ENCODE measurements at places on chromosomes 5 and 9.

DNA sequence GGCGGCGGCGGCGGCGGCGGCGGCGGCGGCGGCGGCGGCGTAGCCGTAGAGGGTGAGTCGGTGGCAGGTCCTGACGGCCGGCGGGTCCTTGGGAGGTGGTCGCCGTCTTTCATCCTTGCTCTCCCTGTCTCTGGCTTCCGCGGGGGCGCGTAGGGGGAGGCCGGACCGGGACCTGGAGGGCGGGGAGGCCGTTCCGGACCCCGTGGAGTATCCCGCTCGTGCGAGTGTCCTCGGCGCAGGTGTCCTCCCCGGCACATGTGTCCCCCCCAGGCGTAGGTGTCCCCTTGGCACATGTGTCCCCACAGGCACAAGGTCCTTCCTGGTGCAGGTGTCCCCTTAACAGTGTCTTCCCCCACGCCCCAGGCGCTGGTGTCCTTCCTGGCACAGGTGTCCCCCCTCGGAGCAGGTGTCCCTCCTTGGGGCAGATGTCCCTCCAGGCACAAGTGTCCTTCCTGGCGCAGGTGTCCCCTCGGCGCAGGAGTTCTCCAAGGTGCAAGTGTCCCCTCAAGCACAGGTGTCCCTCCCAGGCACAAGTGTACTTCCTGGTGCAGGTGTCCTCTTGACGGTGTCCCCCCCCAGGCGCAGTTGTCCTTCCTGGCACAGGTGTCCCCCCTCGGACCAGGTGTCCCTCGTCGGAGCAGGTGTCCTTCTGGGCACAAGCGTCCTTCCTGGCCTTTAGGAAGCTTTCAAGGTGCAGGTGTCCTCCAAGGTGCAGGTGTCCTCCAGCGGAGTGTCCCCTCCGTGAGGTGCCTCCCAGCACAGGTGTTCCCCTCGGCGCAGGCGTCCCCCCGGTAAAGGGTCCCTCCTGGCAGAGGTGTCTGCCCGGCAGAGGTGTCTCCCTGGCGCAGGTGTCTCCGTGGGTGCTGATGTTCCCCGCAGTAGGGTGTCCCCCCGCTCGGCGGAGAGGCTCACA lies 519 bp downstream of the EXOC3 start:
- DNase-seq, result peak; percentile 57

- no peak for DNase-seq
Observed at GRCh38 chr5:132256783-132257130, 739 bp upstream of the PDLIM4 start.

GRCh38 chr5:108311682-108312081 lies 70.2 kb downstream of the FBXL17 start:
- DNase-seq, result no peak

GRCh38 chr9:84694248-84694647 lies 24.7 kb downstream of the NTRK2 start:
- no peak for DNase-seq

GRCh38 chr9:16591092-16591491 lies 279.4 kb downstream of the BNC2 start:
- DNase-seq, result no peak

- no peak for DNase-seq
Observed at GRCh38 chr5:83741571-83741970, 20.9 kb upstream of the HAPLN1 start.

DNA sequence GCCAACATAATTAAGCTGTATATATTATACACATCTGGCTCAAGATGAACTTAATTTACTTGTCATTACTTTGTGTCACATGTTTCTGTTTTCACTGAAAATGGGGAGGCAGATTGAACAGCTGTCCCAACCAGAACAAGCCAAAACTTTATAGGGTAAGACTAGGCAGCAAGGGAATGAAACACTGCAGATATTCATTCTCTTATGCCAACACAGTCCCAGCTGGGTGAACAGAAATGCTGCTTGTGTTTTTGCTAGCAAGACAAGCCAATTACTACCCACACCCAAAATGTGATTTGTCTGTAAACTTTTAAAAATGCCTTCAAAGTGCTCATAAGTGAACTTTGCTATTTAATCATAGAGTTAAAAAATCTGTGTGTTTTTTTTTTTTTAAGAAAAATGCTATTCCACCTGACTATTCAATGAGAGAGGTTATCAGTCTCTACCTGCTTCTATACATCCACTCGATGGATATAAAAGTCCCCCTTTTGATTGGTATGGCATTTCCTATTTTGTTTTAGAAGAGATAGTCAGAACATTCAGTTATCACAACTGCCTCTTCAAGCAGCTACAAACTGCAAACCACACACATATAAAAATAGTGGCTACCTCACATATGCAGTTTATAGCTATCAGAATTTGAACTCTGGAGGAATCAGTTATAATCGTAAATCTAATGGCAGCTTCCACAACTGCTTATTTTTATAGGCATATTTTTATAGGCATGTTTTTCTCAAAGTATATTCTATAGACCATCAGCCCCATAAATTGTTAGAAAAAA lies 91.9 kb upstream of the PPP1R2B start:
- DNase-seq, result no peak

GRCh38 chr5:15004506-15004905 lies 132.9 kb upstream of the ANKH start:
- no peak for DNase-seq

DNA sequence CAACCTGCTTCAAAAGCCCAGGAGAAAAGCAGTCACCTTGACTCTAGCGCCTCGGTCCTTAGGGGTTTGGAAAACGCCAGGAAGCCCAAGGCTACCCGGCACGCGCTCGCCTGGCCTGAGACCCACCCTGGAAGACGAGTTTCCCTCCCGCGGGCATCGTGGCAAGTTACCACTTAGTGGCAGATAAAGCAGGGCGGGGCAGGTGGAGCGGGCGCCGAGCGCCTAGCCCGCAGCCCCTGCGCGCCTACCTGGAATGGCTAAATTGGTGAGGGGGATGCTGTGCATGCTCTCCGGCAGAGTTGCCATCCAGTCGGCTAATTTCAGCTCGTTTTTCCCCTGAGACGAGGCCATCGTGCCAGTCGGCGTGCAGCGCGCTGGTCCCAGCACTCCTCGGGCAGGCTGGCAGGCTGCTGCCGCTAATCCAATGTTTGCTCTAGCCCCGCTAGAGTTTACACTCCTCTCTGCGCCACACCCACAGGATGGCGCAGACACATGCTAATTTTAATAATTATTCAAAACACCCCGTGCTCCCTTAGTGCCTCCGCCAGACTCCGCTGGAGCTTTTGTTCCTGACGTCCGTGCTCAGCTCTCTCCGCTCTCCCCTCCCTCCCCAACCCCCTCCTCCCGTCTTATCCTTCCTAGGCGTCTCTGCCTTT lies at the start of gene PLCXD3:
Gene PLCXD3, minus strand, starts transcription at position 426 of the 656 bp plus-strand sequence. Its CDS starts 75 bp downstream, at position 351.
- DNase-seq, result peak; percentile 55

- no peak for DNase-seq
Observed at GRCh38 chr9:123893115-123893514, 36.8 kb downstream of the DENND1A start.

DNA sequence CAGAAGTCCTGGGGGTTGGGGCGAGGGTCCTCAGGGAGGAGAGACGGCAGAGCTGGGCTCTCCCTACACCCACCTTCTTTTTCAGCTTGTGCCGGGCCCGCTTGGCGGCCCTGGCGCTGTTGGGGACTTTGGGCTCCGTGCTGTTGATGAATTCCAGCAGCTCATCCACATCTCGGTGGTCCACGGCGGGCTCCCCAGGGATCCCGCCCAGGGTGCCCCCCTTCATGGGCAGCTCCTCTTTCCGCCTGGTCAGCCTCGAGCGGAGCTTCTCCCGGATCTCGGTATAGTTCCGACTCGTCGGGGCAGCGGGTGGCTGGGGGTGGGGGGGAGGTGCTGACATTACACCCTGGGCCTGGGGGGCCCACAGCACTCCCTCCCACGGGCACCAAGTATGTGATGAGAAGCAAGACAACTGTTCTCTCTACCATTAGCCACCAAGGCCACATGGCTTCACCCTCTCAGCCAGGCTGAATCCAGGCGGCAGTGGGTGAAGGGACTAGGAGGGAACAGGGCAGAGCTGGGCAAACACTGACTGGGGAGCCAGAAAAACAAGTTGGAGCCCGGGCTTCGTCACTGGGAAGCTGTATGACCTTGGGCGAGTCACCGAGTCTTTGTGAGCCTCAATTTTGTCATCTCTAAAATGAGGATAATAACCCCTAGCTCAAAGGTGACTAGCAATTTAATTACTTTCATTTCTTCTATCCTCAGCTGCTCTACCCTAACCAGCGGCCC lies 14.6 kb upstream of the DDX41 start:
- no peak for DNase-seq

- DNase-seq, result no peak
Observed at GRCh38 chr5:1672396-1672795, 127.2 kb downstream of the MRPL36 start.

- DNase-seq, result no peak
Observed at GRCh38 chr5:172245046-172245445, 38.5 kb downstream of the UBTD2 start.

GRCh38 chr9:129776566-129776937 lies 23.7 kb upstream of the PTGES start:
- no peak for DNase-seq

DNA sequence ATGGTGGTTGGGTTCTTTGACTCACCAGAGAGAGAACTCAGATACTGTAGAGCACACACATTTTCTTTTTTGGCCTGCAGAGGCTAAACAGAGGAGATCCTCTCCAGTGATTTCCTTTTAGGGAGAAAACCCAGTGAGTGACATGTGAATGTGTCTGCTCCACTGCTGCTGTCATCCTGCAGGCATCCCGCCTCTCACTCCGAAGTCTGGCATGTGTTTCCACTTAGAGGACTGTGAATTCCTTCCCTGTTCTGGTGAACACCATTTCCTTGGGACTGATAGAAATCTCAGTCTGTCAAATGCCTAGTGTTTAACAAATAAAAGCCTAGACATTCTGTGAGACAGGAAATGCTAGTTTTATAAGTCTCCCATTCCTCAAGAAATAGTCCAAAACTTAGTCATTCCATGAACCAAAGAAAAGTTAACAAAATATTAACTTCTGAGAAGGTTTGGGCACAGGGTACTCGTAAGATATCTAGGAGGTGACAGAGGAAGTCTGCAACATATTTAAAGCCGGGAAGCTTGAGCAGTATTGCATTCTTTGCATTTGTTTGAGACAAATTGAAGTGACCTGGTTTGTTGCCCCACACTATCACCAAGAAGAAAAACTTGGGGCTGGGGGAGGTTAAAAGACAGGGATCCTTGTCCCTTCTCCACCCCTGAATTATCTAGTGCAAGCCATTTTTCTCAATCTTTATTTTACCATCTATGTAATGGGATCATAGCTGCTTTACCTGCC lies 74.9 kb upstream of the NIPAL4 start:
- peak; percentile 50 for DNase-seq

DNA sequence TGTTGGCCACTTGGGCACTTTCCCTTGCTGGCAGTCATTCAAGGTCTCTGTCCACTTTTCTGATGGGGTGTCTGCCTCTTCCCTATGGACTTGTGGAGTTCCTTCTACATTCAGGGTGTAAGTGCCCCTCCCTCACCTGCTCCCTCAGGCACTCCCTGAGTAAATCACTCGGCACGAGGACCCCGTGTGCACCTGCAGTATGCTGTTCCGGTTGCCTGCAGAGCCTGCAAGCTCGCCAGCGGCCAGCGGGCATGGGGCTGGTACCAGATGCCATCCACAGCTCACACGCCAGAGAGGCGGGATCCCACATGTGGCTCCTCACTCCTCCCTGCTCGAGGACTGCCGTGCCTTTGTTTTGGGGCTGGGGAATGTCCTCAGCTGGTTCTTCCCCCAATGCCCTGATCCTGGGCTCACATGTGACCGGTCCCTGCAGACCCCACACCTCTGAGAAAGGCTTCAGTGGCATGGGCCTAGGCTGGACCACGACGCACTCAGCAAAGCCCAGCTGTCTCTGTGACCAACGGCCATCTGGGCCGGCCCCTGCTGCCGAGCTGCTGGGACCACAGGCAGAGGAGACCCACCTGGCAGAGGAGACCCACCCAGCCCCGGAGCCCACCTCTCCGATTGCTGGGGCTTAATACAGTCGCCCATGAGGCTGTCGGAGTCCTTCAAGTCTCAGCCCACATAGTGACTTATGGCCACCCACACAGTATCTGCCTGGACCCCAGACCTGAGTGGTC lies 46.1 kb upstream of the CLPTM1L start:
- DNase-seq, result no peak

DNA sequence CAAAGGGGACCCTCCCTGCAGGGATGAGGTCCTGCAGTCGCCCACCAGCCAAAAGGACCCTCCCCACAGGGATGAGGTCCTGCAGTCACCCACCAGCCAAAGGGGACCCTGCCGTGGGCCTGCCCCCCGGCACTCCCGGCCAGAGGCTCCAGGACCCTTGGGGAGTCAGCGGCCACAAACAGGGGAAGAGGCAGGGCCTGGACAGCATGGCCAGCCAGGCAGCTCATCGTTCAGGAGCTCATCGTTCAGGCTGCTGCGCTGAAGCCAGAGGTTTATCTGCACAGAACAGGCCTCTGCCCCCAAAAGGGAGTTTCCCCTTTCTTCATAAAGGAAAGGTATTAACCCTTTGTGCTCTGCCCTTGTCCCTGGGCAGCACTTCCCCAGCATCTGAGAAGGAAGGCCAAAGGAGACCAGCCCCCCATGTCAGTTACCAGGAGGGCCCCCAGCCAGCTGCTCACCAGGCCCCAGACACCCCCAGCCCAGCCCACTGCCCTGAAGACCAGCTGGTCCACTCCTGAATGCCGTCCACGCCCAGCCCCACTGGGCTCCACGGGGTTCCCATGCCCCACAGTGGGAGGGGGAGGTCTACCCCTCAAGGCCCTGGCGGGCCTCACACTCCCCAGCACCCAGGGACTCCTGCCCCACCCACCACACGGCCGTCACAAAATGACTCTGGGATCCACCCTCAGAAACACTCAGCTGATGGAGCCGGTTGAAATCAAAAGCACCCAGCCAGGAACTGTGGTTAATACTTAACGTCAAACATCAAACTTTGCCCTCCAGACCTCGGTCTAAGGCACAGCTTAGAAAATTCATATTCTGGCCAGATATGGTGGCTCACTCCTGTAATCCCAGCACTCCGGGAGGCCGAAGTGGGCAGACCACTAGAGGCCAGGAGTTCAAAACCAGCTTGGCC lies 6.3 kb downstream of the SLC12A7 start:
- DNase-seq, result no peak

- DNase-seq, result no peak
Observed at GRCh38 chr5:14295610-14296009, 152.5 kb downstream of the TRIO start.

DNA sequence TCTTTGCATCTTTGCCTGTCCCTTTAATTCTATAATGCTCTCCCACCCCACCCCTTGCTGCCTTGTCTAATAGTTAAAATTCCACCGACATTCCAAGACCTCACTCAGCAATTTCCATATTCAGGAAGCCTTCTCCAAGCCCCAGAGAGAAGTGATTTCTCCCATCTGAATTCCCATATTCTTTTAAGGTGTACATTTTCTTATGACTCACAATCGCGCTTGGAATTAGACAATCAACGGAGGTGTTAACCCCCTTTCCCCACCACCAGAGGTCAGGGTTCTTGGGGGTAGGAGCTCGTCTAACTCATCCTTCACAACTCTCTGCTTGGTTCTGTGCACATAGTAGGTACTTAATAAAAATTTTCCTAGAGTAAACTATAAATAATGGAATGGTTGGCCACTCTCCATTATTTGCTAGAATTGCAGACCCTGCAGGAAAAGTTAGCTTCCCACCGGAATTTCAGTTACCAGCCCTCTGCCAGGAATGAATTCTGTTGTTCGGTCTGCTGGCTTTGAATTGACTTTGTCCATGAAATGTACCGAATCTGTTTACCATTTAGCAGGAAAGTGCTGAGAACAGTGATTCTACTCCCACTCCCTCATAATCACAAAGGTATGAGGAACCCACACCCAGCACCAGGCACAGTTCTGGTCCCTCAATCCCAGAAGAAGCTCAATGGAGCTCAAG lies 5.0 kb downstream of the KCNIP1 start:
- DNase-seq, result peak; percentile 44
